ENCODE measurements at places on chromosomes 4 and X.

DNA sequence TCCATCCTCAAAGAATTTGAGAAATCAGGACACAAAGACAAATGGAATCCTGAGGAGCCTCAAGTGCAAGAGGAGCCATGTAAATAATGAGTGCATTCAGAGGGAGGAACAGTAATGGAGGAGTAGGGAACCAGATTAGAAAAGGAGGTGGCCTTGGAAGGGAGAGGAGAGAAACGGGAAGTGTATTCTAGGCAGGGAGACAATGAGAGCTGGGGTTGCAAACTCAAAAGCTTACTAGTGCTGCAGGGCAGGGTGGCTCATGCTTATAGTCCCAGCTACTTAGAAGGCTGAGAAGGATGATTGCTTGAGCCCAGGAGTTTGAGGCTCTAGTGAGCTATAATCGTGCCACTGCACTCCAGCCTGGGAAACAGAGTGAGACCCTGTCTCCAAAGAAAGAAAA is 113.2 kb upstream of the LSM6 start:
- no peak for DNase-seq

DNA sequence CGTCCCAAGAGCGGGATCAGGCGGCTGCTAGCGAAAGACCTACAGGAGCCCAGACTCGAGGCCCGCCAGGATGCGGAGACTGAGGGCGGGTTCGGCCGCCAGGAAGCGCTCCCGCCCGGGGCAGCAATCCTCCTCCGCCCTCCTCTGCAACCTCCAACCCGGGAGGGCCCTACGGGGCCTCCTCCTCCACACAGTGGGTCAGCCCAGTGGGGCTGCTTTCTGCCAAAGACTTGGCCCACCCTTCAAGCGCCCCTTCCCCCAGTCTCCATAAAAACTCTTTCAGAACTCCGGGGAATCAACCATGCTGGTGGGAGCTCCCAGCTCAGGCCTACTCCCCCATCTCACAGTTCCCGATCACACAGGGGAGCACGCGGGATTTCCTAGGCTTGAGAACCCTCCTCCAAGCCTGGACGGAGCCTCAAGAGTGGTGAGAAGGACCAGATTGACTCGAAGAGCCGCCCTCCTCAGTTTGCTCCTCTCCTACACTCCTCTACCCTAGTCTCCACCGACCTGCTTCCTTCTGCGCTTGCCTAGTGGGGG is 77.5 kb downstream of the RLIM start:
- no peak for DNase-seq

DNA sequence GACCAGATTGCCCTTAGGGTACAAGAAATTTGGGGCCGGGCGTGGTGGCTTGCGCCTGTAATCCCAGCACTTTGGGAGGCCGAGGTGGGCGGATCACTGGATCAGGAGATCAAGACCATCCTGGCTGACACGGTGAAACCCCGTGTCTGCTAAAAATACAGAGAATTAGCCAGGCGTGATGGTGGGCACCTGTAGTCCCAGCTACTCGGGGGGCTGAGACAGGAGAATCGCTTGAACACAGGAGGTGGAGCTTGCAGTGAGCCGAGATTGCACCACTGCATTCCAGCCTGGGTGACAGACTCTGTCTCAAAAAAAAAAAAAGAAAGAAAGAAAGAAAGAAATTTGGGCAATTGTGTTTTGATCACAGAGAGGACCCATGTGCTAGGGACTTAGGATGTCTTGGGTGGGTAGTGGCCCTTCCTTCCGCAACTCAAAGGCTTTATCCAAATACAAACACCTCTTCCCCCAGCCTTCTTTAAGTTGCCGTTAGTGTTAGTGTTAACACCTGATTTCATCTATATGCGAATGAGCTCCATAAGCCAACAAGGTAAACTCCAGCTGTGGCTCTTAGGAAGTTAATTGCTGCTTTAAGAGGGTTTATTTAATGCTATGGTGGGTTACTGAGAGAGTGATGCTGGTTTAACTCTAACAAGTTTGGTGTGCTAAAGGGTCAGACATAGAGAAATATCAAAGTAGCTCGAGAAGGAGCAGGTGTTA is 8.6 kb upstream of the CCDC110 start:
- no peak for DNase-seq

DNA sequence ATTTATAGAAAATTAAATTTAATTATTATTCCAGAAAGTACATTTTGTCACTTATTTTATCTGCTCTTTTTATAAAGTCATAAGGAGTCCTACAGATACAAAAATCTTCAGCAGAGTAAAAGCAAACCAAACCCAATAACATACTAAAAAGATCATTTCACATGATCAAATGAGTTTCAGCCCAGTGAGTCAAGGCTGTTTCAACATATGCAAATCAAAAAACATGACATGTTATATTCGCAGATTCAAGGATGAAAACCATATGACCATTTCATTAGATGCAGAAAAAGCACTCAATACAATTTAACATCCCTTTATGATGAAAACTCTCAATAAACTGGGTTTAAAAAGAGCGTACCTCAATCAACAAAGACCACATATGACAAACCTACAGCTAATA is 214.3 kb downstream of the FAT4 start:
- no peak for DNase-seq

DNA sequence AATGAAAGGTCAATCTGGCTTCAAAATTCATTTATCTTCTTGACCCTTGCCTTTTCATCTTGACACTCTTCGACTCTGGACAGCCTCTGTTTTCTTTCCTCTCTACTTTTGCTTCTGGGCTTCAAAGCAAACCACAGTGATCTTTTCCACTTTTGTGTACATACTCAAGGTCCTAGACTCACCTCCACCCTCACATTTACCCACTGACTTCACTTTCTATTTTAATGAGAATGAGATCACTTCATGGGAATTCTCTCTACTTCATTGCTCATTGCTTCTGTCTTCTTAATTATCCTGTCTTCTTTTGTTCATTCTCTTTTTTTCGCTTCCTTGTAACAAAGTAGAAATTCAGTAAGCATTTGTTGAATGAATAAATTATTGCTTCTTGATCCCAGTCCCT is 330.1 kb upstream of the HAND2 start:
- no peak for DNase-seq

GRCh38 chr4:56026596-56026995 is 77.9 kb downstream of the CEP135 start:
- no peak for DNase-seq

DNA sequence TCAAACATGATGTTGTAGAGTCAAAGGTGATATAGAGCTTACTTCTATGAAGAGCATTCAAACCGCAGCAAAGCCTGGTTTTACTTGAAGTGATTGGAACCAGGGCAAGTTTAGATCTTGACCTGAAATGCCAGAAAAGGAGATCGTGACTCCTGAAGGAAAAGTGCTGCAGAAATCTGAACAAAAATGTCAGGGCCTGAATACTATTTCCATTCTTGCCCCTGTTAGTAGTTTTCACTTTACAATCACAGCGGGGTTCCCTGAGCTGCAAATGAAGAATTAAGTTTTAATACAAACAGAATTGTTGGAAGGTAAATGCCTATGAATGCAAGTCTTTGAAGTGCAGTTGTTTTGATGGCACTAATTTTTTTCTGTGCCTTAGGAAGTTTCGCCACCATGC is 4.1 kb downstream of the SLIT2 start:
- no peak for DNase-seq

- DNase-seq, result no peak
Observed at GRCh38 chrX:11437642-11438379, 144.6 kb downstream of the AMELX start.
